DMS79 (cell line): ENCODE measurements at places on chromosomes 4 and X.

DNA sequence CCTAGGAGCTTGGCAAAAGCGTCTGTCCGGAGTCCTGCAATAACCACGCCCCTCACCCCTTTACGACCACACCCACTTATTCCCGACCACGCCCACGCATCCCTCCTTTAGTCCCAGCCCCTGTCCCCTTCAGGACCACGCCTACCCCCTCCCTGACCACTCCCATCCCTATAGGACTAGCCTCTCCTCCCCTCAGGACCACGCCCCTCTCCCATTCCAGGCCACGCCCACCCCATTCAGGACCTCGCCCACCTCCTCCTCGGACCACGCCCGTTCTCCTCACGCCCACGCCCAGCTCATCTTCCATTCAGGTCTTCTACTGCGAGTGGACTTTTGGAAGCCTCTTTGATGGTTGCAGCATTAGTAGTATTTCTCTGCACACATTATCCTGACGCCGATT, 131.2 kb upstream of the STX18 start:
- DNase-seq: no peak

DNA sequence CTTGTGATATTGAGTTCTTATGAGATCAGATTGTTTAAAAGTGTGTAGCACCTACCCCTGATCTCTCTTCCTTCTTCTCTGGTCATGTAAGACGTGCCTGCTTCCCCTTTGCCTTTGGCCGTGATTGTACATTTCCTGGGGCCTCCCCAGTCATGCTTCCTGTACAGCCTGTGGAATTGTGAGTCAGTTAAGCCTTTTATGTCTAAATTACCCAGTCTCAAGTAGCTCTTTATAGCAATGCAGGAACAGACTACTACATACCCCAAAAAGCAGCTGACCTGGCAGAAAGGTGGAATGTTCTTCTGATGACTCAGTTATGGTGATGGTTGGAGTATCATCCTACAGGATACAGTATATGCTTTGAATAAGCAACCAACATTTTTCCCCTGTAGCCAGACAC, 11.4 kb upstream of the MCUB start:
- no peak for DNase-seq

DNA sequence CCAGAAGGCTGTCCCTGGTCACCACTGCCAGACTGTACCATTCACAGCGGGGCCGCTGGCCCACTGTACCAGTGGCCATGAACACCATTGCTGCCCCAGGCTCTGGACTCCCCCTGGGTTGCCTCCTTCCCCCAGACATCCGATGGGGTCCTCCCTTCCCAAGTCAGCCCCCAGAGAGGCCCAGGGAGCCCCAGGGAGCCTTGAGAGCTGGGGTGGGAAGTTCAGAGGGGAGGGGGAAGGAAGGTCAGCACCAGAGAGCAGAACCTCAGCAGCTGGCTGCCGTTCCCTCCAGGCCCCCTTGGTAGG, 441 bp upstream of the ARHGAP4 start:
- no peak for DNase-seq

DNA sequence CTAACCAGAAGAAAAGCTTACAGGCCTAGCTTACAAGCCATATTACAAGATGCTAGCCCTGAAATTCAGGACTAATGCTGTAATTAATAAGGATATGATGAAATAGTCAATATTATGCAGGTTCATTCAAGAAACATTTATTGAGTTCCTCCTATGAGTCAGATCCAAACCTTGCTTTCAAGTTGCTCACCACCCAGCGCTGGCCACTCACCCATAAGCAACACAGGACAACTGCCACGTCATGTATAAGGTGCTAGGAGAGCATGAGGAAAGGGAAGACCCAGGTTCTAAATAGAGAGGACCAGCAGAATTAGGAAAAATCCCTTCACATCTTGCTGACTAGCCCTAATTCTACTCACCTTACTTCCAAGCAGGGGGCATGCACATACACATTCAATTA, 23.3 kb downstream of the MAML3 start:
- DNase-seq: no peak

GRCh38 chr4:56859841-56860240, 38.3 kb upstream of the SPINK2 start:
- no peak for DNase-seq

DNA sequence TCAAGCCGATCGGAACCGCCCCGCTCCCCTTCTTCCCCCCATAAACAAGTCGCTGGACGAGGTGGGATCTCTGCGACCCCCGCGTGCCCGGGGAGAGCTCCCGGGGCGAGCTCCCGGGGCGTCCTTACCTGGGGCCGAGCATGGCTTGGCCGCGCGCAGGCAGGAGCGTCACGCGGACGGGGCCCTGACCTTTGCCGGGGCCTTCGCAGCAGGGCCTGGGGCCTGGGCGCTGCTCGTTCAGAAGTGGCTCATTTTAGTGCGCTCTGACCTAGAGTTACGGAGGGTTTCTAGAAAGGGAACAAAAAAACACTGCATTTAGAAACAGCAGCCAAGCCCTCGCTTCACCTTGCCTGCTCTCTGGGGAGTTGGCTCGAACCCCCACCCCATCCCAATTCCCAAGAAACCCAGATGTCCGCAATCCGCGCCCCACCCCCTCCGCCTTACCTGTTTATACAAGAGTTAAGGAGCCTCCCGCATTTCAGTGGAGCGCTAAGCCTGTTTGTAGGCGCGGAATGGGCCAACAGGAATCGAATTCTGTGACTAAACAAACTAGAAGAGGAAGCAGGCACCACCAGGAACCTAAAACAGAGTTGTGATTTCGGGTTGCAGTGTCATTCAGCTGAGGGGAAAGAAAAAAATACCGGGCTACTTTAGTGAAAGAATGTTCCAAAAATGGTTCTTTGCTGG, 814 bp upstream of the RBM47 start:
- DNase-seq: no peak

DNA sequence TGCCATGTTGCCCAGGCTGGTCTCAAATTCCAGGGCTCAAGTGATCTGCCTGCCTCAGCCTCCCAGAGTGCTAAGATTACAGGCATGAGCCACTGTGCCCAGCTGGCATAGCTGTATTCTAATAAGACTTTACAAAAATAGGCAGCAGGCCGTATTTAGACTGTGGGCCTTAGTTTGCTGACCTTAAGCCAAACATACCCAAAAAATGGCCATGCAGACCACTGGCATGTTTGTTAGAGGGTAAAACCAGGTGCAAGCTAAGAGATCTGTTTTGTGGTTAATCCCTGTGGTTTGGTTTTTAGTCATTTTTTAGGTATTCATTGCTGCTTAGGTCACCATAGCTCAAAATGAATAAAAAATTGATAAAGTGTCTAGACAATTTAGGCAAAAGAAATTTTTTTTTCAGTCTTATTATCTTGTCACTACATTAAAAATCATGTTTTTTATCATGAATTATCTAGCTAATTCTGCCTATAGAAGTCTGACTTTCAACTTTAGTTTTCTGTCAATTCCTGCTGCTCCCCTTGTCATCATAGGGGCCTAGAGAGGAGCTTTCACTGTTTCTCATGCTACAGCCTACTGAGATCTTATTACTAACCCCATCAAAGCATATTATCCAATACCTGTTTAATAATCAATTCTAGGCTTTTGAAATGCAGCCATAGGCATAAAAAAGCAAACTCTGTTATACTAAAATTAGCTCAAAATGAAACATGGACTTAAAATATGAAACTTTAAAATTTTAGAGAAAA, 7.5 kb upstream of the SPINK2 start:
- DNase-seq: no peak

GRCh38 chrX:22889819-22890218, 109.9 kb upstream of the DDX53 start:
- DNase-seq: no peak

DNA sequence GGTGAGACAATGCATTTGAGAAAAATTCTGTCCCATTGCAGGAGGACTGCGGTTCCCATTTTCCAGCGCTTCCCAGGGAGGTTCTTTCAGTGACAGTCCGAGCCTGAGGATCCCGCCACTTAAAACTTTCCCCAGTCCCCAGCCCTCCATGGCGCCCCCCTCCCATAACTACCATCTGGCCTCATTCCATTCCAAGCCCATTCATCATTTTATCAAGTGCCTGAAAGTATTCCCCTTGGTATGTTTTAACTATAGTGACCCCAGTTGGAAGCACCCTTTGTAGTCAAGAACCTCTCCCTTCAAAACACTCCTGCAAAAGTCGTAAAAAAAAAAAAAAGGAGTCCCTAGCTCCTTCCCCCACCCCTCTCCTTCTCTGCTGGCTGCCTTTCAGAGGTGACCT, 1.2 kb downstream of the RASL11B start:
- peak; percentile 5 for DNase-seq

- DNase-seq: no peak
Measured at GRCh38 chrX:120731386-120731785, 101.5 kb upstream of the C1GALT1C1 start.

DNA sequence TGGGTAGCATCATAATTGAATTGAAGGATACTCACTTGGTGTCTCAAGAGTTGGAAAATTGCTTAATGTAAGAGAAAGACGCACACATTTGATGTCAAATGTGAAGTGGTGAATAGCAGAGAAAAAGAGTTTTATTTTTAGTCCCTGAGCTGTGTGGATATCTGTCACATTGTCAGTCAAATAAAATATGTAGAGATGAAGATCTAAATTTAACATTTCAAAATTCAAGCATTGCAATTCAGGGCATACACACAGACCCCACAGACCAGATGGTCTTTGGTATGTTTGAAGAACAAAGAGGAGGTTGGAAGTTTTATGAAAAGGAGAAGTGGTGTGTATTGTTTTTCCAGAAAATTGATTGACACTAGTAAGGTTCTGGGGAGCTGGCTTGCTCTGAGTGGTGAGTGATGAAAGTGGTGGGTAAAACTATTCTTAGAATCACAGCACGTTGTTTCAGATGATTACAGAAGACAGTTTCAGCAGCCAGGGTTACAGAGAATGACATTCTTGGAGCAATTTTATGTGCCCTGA, 44.9 kb upstream of the BBS12 start:
- DNase-seq: no peak

- DNase-seq: no peak
Measured at GRCh38 chr4:16969696-16970135, 71.3 kb upstream of the LDB2 start.

DNA sequence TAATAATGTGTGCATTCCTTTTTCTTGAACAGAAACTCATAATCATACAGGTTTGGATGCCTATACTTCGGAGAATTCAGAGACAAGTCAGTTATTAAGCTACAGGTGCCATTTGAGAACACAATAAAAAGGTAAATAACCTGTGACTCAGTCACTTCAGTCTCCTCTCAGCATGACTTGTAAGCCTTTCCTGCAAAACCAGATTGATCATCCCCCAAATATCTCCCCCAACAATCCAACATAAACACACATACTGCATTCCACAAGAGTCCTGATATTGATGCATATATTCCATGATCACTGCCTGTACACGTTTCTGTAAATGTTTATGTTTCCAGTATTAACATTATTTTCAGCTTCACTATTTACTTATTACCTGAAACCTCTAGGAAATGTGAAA, 110.8 kb downstream of the PWWP3B start:
- no peak for DNase-seq

GRCh38 chrX:781224-782204, 150.9 kb downstream of the SHOX start:
- no peak for DNase-seq

DNA sequence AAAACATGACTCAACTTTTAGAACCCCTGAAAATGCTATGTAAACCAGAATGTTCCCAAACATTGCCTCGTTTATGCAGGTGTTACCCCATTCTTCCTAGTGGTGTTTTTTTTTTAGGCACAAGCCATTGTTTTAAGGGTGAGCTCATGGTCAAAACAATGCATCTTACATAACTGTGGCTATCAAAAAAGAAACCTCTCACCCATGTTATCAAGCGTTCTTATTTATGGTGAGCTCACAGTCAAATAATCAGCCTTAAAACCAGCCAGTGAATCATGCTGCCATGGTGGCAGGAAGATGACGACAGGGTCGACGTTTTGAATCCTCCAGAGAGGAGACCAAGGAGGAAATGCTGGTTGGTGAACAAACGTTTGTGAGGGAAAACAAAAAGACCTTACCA, 195.2 kb downstream of the KDR start:
- DNase-seq: no peak

DNA sequence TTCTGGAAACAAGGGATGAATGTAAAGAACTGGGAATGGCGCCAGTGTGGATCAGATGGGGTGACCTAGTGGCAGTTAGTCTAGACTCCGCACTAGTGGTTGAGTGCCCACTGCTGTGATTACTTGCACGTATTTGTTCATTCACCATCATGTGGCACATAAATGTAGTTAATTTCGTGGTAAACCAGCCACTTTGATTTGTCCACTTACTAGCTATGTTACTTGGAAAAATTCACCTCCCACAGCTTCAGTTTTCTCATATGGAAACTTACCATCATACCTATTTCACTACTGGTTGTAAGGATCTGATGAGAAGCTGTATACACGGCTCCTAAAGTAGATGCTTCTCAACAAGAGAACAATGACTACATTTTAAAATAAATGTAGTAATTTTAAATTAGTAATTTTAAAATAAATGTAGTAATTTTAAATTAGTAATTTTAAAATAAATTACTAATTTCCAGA, 394 bp upstream of the DYNLT3 start:
- no peak for DNase-seq

- DNase-seq: no peak
Measured at GRCh38 chr4:141636082-141636770, at the start of gene IL15. Gene IL15 (plus strand): TSS chr4:141636583. CDS start chr4:141719465, 82,882 bp downstream.

DNA sequence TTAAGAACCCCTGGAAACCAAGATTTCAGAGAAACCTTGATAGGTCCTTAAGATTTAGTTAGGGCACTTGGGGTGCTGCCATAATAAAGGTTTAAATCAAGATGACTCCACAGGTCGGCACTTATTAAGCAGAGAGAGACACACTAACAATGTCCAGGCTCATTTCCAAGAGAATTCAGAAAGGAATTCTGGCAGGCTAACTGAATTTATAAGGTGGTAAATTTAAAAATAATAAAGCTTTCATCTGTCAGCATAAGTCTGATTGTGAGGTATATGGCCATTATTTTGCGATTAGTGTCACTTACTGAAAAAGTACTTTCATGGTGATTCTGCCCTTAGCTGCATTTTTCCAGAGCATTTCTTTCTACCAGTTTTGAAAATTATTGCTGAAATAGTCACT, 472.7 kb downstream of the ARAP2 start:
- no peak for DNase-seq

- no peak for DNase-seq
Measured at GRCh38 chrX:145524931-145525330, 277.6 kb downstream of the SPANXN1 start.

- DNase-seq: no peak
Measured at GRCh38 chr4:149985981-149986380, 92.3 kb upstream of the DCLK2 start.

DNA sequence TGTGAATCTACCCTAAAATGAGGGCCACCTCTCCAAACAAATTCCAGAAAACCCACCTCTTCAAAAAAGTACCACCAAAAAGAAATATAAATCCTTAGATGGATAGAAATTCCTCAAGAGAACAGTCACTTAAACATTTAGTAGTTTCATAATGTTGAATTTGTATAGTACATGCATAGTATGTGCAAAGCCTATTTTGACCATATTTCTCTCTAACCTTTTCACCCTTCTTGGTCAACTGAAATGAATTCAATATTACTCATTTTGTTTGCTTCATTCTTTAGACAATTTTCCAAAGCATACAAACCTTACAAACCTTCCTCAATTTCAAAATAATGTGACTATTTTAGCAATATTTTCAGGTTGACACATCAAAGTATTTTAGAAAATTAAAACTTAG, 4.1 kb downstream of the RHOXF1 start:
- no peak for DNase-seq

- DNase-seq: no peak
Measured at GRCh38 chr4:123699880-123700771, 303.5 kb downstream of the SPRY1 start.
